ENCODE measurements at places on chromosomes 7 and 10.

DNA sequence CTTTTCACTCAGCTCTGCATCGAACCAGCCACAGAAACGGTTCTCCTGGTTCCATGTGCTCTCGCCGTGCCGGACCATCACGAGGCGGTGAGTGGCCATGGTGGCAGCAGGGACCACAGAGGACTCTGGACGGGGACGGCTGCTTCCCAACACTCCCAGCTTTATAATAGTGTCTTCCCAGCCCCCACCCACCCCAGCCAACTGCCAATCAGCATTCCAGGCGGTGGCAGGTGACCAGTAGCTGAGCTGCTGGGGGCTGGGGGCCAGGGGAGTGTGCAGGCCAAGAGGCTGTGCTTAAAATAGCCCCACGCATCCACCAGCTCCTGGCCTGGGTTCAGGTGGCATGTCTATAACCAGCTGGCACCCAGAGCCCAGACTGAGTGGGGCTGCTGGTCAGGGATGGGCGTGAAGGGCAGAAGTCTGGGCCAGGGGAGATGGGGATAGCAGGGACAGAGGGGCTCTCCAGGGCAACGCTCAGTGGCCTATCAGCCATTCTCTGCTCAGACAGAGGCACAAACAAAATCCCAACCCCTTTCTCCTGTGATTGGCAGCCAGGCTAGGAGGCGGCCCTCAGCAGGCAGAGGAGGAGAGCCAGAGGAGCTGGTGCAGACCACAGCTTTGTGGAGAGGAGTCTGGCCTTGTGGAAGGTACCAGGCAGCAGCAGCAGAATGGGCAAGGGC lies at the start of gene PGAM2:
Gene PGAM2, minus strand, starts transcription at position 137 of the 680 bp plus-strand sequence. Its CDS starts 38 bp downstream, at position 99.
- no peak for DNase-seq

- no peak for DNase-seq
Observed at GRCh38 chr7:83870515-83870914, 221.6 kb upstream of the SEMA3E start.

DNA sequence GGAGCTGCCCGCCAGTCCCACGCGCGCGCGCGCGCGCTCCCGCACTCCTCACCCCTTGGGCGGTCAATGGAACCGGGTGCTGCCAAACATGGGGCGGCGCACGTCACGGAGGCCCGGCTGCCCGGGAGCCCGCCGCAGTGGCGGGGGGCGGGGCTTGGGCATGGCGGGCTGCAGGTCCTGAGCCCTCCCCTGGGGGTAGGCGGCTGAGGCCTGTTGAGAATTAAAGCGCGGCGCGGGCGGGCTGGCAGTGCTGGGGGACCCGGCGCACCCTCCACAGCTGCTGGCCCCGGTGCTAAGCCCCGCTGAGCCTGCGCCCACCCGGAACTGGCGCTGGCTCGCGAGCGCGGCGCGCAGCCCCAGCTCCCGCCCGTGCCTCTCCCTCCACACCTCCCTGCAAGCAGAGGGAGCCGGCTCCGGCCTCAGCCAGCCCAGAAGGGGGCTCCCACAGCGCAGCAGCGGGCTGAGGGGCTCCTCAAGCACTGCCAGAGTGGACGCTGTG lies 634.2 kb downstream of the ANKRD7 start:
- no peak for DNase-seq

DNA sequence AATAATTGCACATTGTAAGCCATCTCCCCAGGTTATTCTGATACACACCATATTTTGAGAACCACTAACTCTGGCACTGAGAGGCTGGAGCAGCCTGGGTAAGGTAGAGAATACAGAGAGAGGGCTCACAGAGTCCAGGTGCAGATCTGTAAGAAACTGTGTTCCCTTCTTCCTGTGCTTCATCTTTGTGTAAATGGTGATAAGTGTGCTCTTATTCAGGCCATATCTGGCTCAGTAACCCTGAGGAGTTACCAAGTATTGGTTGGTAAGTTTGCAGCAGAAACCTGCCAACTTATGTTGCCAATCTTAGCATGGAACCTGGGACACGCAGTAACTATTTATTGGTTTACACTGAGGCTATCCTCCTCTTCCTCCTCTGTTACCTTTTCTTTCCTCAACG lies 16.2 kb upstream of the ICA1 start:
- DNase-seq, result no peak

GRCh38 chr10:6711881-6712280 lies 131.8 kb upstream of the PRKCQ start:
- DNase-seq, result no peak

DNA sequence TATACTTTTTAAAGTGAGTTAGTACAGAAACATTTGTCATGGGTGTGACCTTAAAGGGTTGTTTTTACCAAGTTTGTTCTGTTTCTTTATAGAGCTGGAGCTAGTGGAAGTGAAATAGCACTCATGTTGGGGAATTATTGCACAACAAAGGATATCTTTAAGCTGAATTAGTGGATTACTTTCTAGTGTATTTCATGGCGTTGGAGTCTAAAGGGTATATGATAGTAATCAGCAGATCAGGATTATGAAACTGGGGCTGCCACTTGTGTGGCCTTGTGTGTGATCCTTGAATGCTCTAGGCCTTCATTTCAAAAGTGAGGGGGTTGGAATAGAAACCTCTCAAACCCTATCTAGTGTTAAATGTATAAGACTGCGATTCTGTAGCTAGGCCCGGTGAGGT lies 123.6 kb downstream of the LYZL1 start:
- no peak for DNase-seq

- DNase-seq, result peak; percentile 39
Observed at GRCh38 chr10:3067859-3068179, 471 bp downstream of the PFKP start.

Measured in activated CD4-positive, alpha-beta T cell treated with anti-CD3 and anti-CD28 coated beads for 4 hours (primary cell).